Activated CD4-positive, alpha-beta T cell treated with anti-CD3 and anti-CD28 coated beads, Interleukin-2, amount 50 U/mL, for 1 hour (primary cell): ENCODE measurements at places on chromosomes 7 and 10.

- DNase-seq: no peak
Observed at GRCh38 chr7:127886248-127886647, 145.0 kb downstream of the LRRC4 start.

GRCh38 chr10:128165536-128165935, 39.3 kb upstream of the MKI67 start:
- DNase-seq: no peak

- no peak for DNase-seq
Observed at GRCh38 chr7:40887099-40887498, 752.3 kb downstream of the SUGCT start.

GRCh38 chr7:5824297-5824610, 42.8 kb upstream of the RNF216 start:
- peak; percentile 70 for DNase-seq

DNA sequence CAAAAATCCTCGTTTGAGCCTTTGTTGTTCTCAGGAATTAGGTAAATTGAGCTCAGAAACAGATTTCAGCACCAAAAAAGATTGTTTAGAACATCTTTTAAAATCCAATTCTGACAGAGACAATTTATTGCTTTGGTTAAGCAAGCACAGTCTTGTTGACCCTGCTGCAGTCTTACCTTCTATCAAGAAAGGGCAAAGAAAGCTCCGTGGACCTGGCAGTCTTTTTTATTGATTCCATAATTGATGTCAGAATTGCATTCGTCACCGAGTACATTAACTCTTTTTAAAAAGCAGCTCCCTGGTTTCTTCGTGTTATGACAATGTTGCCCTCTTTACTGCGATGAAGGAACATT, 334.8 kb downstream of the FGFR2 start:
- no peak for DNase-seq

DNA sequence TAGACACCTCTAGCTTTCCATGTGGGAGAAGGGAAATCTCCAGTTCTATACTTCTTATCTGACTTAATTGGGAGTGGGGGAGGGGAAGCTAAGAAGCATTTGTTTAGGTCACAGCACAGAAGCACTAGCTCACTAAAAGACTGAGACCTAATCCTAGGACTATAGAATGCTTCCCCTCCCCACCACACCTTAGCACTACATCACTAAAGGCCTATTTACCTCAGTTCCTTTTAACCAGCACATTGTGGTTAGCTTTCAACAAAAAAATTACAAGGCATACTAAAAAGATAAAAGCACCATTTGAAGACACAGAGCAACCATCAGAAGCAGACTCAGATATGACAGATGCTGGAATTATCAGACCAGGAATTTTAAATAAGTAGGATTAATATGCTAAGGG, 53.8 kb upstream of the ADRA2A start:
- no peak for DNase-seq

GRCh38 chr7:154241988-154242387, 189.8 kb downstream of the DPP6 start:
- DNase-seq: no peak

DNA sequence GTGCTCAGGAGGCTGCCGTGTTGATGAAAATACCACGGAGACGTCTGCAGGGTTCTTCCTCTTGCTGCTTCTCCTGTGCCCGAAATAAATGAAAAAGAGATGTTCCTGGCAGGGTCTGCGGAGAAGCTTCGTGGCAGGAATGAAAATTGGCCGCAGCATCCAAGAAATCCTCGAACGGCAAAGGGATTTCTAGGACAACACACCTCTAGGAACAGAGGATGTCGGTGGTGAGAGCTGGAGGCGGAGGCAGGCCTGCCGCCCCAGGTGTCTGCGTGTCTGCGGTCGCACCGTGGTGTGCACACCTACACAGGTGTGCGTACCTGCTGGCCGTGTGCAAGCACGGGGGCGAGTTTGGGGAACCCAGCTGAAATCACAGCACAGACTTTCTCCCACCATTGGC, 43.4 kb downstream of the TMEM130 start:
- DNase-seq: no peak

DNA sequence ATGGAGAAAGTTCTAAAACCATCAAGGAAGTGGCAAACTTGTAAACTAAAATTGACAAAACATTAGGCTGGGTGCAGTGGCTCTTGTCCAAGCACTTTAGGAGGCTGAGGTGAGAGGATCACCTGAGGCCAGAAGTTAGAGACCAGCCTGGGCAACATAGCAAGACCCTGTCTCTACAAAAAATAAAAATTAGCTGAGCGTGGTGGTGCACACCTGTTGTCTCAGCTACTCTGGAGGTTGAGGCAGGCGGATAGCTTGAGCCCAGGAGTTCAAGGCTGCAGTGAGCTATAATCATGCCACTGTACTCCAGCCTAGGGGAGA, 29.4 kb upstream of the HNRNPH3 start:
- DNase-seq: no peak

DNA sequence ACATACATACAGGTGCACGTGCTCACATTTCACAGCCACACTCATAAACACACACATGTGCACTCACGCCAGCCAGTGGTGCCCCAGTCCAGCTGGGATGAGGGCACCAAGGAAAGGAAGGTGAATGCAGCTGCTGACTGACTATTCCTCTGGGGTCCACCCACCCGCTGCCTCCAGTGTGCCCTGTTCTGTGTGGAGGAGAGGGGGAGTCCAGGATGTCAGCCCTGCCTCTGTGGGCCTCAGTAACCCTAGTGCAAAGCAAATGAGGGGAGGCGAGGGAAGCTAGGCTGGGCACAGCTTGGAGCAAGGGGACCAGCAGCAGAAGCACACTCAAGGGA, 57.6 kb downstream of the YKT6 start:
- DNase-seq: no peak

DNA sequence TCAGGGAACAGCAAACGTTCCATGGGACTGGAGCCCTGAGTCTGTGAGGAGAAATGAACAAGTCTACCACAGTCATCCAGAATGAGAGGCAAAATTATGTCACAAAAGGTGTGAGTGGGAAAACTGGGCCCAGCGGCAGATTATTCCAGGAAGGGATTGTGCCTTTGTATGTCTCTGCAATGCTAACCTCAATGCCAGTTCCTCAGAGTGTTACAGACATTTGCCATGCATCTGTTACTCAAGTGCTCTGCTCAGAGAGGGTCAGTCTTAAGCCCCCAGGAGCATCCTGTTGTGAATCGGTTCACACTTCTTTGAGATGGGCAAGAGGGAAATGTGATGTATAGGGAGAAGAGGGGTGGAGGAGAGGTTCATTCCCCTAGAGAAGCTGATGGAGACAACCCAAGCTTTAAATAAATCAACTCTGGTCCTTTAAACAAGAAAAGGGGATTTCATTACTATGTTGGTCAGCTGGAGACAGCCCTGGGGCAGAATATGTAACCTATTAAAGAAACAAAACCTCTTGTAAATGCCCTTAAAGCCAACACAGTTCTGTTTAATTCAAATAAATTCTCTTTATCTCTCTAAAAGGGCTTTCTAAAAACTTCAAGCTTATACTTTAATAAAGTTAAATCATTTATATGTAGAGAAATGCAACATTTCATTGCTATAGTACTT, 85.9 kb upstream of the GRB10 start:
- no peak for DNase-seq

DNA sequence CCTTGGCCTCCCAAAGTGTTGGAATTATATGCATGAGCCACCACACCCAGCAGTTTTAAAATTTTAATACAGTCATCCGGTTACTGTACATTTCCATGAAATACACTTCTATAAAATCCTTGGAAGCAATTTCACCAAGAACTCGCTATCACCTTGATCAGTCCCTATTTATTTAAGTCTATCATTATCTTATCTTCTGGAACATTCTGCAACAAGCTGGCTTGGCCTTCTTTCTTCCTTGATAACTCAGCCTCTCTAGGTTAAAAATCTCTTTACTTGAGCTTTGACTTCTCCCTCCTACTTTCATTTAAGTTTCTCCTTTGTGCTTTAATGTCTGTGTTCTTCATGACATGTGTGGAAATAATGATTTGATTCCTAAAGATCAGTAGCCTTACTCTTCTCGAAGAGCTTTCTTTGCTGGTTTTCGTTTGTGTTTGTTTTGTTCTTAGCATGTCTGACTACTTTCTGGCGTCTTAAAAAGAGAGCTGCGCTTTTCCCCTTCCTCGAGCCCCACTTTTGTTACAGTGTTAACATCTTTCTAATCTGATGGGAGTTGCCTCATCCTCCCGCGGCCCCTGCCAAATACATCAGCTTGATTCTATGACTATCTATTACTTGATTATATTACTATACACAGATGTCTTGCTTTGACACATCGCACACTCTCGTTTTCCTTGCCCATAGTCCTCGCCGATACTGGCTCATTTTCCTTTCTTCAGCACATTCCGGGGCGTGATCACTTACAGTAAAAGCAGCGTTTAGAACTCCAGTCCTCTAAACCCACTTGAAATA, 11.1 kb upstream of the CALML5 start:
- no peak for DNase-seq

DNA sequence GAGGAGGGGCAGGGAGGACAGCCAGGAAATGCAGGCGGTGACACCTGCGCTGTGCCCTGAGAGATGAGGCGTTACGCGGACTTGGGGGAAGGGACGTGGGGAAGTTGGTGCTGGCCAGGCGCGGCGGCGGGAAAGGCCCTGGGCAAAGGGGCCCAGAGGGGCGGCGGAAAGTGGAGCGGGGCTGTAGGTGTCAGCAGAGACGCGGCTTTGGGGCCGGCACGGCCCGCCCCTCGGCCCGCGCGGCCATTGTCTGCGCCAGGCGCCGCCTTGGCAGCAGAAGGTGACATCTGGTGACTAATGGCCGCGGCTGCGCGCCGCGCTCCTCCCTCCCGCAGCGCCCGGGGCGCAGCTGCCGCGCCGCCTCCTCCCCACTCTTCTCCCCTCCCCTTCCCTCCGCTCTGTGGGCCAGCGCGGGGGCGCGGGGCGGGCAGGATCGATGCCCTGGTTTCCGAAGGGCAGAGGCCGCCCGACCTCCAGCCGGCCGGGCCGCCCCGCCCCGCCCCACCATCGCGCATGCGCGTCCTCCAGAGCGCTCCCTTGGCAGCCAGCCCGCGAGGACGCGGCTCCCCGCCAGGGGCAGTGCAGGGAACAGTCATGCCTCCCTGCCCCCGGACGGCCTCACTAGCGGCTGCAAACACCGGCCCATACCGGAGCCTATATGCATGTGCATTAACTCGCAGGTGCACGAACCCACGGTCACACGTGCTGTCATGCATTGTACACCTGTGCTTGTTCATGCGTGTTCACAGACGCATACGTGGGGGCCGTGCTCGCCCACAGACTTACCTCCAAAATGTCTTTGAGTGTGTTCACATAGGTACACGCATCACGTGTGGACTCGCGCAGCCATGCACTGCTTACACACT, 269.6 kb downstream of the RPS24 start:
- peak; percentile 96 for DNase-seq

- no peak for DNase-seq
Observed at GRCh38 chr10:133114726-133115452, 27.2 kb downstream of the ADGRA1 start.

DNA sequence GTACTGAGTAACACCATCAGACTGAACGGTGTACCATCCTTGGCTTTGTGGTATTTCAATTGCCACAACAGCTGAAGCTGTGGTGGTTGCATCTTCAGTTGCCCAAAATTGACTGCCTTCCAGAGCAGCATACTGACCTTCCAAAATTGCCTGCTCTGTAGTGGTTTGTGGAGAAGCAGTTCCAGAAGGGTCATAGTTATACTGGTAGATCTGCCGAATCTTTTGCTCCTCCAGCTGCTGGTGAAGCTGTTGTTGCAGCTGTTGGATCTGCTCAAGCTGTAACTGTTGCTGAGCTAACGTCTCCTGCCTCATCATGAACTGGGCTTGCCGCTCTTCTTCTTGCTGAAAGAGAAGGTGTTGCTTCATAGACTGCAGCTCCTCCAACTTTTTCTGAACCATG, 212.2 kb downstream of the PCLO start:
- DNase-seq: no peak

DNA sequence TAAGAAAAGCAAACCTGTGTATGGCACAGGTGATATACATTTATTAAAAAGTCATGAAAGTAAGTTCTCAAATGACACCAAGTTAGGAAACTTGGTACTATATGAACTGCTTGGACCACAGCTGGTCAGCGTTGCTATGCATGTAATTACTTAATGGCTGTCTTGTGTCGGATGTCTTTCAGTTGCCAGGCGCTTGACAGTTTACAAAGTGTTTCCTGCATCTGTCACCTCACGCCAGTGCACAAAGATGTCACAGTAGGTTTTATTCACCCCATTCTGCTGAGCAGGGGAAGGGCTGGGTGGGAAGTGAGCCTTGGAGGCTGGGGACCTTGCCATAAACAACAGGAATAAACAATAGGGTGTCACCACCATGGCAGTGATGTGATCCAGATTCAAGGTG, 35.8 kb downstream of the ADAM12 start:
- no peak for DNase-seq

GRCh38 chr7:125061776-125062397, 132.3 kb upstream of the POT1 start:
- no peak for DNase-seq

- DNase-seq: no peak
Observed at GRCh38 chr10:125782616-125783015, 7.0 kb upstream of the MMP21 start.

- no peak for DNase-seq
Observed at GRCh38 chr7:81410471-81411117, 359.3 kb downstream of the HGF start.

DNA sequence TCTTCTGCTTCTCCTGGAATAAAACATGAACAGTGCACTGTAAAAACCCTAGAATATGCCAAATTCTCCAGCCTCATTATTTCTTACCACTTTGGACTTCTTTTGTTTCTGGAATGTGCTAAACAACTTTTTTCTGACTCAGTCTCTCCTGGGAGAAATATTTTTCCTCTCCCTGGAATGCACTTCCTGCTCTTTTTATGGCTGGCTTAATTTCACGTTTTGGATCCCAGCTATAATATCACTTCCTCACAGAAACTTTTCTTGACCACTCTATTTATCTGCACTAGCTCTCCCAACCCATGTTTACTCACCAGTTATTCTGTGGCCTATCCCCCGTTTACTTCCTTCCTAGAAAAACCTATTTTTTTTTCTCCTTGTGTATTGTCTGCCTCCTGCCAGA, 26.7 kb downstream of the ABCB5 start:
- DNase-seq: no peak

DNA sequence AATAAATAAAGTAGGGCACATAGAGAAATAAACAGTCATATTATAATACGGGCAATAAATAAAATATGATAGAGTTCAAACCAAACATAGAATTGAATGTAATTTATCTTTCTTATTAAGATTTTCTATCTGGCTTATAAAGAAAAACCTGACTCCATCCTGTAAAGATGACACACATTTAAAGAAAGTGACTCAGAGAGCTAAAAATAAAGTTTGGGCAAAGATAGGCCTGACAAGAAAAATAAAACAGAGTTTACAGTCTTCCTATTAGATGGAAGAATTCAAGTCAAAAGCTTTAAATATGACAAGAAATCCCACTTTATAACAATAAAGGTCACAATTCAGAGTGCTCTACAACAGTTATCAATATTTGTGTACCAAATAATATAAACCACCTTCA, 580.6 kb downstream of the PHTF2 start:
- no peak for DNase-seq

- DNase-seq: no peak
Observed at GRCh38 chr7:24637706-24638105, 64.5 kb downstream of the PALS2 start.

GRCh38 chr7:65722361-65722792, 150.5 kb upstream of the VKORC1L1 start:
- DNase-seq: peak; percentile 72

- DNase-seq: no peak
Observed at GRCh38 chr7:139714163-139714901, 63.5 kb downstream of the HIPK2 start.

GRCh38 chr7:83835424-83835823, 186.5 kb upstream of the SEMA3E start:
- DNase-seq: no peak
